Gastroesophageal sphincter (tissue), 4 donors: ENCODE measurements at places on chromosomes 1 and 21.

GRCh38 chr1:20587661-20588053, 1.2 kb upstream of the CDA start:
- peak; percentile 73 for ATAC-seq

DNA sequence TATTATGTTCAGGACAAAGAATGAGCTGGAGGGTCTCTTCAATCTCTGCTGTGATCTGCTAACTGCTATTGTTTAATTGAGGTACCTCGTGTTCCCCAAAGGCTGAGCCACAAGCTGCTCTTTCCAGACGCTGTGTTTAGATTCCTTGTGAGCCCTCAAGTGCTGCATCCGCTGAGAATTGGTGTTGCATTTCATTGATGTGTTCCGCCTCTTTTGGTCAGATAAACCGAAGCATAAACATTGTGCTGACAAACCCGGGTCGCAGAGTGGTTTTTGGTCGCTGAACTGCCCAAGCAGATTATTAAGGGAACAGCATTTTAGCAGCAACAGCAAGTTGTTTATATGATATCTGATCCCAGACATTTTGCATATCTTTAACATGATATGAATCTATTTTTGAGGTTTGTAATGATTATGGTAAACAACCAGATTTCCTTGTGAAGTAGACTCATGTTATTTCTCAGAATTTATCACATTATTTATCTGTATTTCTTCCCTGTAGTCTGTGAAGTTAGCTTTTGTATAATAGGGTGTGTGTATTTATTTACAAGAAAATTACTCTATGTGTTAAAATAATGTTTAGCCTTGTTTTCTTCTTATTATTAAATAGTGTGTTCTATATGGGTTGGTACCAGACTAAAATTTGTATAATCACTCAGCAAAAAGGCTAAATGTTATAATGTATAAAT, 217.2 kb upstream of the C1orf105 start:
- ATAC-seq, result no peak

DNA sequence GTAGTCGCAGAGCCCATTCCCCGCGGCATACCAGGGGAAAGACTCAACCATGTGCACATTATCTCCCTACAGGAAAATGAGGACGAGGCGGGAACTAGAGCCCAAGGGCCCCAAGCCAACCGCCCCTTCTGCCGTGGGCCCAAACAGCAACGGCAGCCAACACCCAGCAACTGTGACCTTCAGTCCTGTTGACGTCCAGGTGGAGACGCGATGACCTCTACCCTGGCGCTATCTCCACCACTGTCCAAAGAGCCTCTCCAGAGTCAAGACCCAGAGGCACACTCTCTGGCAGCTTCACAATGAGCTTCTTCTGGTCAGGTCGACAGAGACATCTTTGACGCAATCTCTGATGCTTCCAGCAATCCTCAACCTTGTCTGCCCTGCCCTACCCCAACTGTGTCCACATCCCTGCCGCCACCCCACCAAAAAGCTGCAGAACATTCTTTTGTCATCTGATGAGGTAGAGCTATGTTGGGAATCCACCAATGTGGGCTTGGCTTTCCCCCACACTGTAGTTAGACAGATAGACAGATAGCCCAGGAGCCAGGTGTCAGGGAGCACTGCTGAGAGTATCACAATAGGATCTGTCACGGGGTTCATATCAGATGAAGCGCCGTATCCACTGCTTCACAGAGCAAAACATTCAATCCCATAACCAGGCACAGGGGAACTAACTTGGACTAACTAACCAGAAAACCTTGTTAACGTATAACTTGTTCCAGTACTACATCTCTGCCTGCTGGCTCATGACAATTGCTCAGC, 37.4 kb upstream of the SRRM1 start:
- no peak for ATAC-seq

- no peak for ATAC-seq
Observed at GRCh38 chr1:56527548-56528302, 51.6 kb downstream of the PLPP3 start.

DNA sequence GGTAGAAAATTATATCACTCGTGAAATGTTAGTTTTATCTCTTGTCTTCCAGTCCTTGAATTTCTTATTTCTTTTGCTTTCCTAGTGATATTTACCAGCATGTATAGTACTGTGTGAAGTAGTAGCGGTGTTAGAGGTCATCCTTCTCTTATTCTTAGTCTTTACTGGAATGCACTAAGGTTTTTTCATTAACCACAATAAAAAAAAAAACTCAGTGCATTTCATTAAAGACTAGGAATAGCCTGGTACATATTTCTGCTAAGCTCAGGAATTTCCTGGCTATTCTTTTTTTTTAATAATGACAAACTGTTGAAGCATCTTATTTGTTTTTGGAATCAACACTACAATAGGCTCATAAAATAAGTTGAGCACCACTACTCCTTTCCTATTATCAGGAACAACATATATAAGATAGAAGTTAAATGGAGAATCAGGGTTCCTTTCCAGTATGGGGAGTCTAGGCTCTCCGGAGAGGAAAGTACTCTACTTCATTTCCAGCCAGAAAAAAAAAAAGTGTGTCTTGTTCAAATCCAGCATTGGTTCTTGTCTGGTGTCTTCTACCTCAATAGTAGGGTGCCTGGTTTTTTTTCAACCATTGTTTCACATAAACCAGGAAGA, 60.0 kb downstream of the TNFSF18 start:
- no peak for ATAC-seq

DNA sequence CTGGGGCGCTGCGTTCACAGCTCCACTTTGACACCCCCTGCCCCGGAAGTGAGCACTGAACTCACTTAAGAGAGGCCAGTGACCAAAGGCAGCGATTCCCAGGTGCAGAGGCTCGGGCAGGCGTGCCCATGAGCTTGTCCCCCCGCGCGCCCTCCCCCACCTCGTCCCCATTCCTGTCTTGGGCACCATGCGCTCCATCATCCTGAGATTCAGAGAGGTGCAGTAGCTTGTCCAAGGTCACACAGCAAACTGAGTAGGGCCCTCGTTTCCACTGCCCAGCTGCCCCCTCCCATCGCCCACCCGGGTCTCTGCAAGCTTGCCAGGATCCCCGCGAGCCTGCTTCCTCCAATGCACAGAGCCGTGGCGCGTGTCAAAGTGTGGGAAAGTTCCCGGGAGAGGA, 68.0 kb downstream of the SYT2 start:
- no peak for ATAC-seq
